Stimulated activated CD8-positive, alpha-beta memory T cell treated with anti-CD3 and anti-CD28 coated beads, Interleukin-7, amount 100 ng/mL, for 1 hour (primary cell): ENCODE measurements at places on chromosomes 5 and 9.
A peak's percentile ranks its signal among the peaks of the same experiment; 100 is the strongest.

GRCh38 chr9:137012694-137013570 is 15.1 kb downstream of the ABCA2 start:
- no peak for DNase-seq

GRCh38 chr9:75083188-75083970 is 4.6 kb downstream of the NMRK1 start:
- DNase-seq: no peak

GRCh38 chr9:133797406-133798105 is 59.4 kb upstream of the SARDH start:
- DNase-seq: no peak

- DNase-seq: no peak
Observed at GRCh38 chr9:104872656-104873488, 55.1 kb downstream of the ABCA1 start.

- DNase-seq: no peak
Observed at GRCh38 chr9:94782355-94783101, 56.0 kb downstream of the AOPEP start.

GRCh38 chr5:142109331-142110045 is 909 bp downstream of the NDFIP1 start:
- DNase-seq: peak; percentile 17

DNA sequence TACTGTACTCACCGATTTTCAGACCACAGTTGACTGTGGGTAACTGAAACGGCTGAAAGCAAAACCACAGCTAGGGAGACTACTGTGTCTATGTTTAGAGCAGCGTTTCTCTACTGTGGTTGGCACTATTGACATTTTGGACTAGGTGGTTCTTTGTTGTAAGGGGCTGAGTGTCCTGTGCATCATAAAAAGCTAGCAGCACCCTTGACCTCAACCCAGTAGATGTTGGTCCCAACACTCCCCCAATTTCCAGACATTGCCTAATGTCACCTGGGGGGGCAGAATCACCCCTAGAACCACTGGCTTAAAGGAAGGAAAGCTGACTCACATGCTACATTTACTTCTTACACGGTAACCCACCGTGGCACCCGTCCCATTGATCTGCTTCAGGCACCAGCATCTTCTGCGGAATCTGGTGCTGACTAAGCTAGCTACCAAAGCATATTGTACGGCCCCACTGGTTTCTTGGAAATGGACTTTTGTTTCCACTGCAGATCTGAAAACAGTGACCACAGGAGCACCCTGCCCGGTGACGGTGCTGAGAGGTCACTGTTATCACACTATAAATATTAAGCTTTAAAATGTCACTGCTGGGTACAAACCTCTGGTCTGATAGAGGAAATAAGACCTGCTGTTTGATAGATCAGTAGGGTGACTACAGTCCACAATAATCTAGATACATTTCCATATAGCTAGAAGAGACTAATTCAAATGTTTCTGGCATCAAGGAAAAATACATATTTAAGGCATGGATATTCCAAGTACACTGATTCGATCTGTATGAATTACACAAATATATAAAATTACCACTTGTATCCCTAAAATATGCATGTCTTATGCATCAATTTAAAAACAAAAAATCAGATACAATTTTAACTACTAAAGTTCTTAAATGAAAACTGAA is 151.4 kb downstream of the HSD17B3 start:
- DNase-seq: peak; percentile 14

DNA sequence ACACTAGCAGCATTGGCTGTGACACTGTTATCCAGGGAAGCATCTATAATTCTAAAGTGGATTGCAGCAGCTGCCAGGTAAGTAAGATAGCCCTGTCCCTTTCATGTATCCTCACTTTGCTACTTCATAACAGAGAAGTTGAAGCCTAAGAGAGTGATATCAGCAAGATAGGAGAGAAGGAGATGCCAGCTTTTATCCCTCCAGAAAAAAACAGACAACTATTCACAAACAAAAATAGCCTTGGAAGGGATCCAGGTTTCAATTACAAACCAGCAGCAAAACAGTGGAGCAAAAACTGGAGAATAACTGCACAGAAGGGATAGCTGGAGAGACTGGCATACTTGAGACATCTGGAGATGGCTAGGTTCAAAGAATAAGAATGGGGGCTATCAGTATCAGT is 19.6 kb upstream of the VCAN start:
- DNase-seq: no peak

DNA sequence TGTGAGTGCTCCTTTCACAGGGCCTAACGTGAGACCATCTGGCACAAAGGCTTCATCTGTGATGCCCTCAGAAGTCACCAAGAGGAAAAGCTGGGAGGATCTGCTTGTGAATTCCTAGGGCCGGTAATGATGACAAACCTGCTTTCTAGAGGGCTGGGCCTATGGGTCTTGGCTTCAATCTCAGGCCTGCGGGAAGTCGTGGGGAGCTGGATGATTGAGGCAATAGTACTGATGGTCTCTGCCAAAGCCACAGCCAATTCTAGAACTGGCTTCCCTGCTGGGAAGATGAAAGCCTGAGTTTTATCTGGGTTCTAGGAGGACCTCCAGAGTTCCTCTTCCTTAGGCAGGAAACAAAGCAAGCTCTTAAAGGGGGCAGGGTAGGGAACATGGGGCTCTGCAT is 102.7 kb downstream of the TMEM215 start:
- no peak for DNase-seq

GRCh38 chr5:14681236-14681752 is 16.8 kb downstream of the OTULIN start:
- no peak for DNase-seq

- no peak for DNase-seq
Observed at GRCh38 chr9:113154946-113155345, 4.1 kb downstream of the SLC31A2 start.

DNA sequence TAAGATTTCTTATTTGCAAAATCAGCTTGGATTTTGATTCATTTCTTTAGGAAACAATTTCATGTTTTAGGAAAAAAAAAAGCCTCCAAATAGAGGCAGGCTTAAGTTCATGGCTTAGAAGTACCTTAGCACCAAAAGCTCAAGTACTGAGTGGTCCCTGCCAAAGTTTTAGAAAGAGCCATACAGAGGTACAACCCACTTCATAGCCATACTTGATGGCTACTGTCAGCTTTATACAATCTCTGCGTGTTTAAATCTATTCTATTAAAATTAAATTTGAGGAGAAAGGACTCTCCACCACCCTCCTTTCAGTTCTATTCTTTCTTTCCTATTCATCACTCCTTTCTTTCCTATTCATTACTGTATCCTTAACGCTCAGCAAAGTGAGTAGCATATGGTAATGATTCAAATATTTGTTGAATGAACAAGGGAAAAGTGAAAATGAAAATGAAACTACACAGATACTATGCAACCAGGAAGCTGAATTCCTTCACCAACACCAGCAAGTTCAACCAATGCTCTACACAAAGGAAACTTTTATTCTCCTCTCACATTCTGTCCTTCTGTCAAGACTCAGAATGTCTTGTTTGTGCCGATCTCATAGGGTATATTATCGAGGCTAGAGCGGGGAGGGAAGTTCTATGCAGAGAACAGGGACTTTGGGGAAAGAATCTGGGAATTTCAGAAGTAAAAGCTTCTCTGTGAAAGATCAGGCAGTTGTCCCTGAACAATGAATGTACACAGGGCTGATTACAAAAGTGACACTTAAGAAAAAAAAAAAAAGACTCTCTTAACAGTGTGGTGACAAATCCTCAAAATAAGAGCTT is 138.6 kb upstream of the SPEF2 start:
- DNase-seq: no peak

DNA sequence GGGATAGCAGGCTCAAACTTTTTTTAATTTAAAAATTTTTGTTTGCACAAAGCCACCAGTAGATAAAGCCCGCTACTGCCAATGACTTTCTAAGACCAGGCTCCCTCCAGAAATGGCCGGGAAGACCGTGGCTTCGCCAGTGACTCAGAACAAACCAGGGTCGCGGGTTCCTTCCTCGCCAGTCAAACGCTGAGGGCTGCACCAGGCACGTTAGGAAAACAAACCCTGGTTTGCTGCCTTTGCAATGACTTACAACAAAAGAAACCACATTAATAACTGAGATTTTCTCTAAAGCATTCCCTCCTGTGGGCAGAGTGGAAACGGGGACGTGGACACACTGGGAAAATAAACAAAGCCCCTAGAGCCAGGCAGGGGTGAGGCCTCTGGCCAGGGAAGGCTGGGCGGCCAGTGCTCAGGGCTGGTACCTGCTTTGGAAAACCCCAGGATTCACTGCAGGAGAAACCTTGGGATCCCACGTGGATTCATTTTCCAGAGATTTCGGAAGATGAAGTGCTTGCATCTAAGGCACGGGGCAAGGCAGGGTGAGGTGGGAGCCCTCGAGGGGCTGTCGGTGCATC is 3.8 kb downstream of the PRRX2 start:
- DNase-seq: no peak

DNA sequence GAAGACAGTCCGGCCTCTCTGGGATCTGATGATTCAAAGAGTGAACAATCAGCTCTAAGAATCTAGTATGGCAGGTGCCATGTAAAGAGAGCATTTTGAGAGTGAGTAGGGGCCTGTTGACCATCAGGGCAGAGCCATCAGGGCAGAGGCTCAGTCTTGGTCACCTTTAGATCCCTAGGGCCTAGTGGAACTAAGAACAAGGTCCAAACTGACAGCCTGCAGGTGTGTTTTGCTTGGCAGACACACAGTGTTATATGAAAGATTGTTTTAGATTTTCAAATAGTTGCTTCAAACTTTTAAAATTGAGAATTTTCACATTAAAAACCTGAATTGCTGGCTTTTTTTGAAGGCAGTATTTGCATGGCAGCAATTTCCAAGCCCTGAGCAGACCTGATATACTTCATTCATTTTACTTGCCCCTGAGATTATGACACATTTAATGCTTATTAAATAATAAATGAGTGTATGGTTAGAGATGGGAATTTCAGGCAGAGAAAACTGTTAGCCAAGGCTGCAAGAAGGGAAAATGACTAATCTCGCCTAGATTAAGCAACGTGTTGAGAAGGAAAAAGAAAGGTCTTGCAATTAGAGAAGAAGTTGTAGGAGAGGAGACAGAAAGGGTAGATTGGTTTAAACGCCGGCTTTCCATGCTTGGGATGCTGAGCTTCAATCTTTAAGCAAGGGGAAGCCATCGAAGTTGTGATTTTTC is 279.6 kb downstream of the ARRDC3 start:
- DNase-seq: no peak

- DNase-seq: no peak
Observed at GRCh38 chr5:66708368-66708767, 112.2 kb downstream of the MAST4 start.

DNA sequence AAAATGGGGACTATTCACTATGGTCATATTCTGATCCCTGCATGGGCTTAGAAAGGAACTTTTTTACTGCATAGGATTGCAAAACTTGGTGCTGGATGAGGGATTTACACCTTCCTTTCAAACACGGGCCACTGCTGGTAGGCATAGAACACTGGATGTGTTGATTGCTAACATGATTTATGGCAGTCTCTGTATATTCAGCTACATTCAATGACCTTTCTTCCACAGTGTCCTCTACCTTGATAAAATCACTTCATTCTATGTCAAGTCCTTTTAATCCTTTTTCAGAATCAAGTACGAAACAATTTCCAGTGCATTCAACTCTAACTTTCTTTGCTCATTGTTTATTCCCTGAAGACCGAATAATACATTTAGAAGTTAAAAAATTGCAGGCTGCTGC is 91.9 kb upstream of the ATG10 start:
- no peak for DNase-seq

DNA sequence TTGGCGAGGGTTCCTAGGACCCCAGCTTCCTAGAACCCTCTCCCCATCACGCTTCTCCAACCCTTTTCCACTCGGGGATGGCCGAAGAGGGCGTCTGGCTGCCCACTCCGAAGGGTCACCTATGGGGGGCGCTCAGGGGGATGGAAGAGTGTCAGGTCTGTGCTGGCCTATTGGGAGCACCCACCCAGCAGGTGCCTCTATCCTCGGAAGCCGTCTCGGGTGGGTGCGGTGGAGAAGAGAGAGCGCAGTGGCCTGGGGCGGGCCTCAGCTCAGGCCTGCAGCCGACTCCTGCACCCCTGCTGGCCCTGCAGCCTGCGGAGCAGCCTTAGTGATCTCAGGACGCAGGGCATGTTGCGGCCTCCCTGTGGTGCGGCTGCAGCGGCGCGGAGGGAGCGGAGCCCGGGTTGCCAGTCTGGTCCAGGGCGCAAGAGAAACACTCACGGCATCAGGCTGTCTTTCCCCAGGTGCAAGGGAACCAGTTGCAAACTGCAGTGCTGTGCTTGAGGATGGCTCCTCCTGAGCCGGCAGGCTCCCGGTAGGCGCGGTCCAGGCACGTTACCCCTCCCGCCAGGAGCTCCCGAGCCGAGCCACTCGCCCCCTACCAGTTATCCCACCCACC is 1.5 kb upstream of the IRX2 start:
- no peak for DNase-seq

GRCh38 chr9:80794197-80794596 is 895.1 kb downstream of the TLE1 start:
- no peak for DNase-seq

- no peak for DNase-seq
Observed at GRCh38 chr9:95508968-95509850, 7.6 kb downstream of the PTCH1 start.

DNA sequence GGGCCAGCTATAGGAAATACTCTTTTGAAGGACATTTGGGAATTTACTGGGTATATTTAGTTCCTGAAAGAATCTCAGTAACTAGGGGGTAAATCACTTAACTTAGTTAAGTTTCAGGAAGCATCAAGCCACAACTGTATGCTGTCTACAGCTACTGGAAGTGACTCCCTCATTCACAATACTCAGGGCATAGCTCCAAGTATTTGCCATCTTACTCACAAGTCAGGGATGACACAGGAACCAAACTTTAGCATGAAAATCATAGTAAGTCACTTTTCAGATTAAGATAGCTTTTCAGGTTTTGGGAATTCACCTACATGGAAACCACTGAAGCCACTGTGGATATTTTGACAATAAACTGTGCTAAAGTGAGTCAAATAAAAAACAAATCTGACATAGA is 242.4 kb upstream of the ATP10B start:
- DNase-seq: no peak

GRCh38 chr5:149141957-149142851 is 911 bp downstream of the ABLIM3 start:
- no peak for DNase-seq

DNA sequence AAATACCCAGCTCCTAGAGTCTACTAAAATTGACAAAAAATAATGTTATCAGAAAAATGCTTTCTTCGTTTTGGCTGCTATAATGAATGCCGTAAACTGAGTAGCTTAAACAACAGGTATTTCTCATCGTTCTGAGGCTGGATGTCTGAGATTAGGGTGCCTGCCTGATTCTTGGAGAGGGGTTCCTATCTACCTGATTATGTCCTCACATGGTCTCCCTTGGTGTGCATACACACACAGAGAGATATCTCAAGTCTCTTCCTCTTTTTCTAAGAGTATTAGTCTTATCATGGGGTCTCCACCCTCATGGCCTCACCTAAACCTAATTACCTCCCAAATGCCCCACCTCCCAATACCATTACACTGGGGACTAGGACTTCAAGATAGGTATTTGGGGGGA is 40.6 kb upstream of the CSNK1G3 start:
- DNase-seq: no peak

- no peak for DNase-seq
Observed at GRCh38 chr9:12463641-12464040, 229.5 kb upstream of the TYRP1 start.

- no peak for DNase-seq
Observed at GRCh38 chr5:129971714-129972113, 67.4 kb downstream of the CHSY3 start.

- no peak for DNase-seq
Observed at GRCh38 chr9:100167915-100168654, 69.0 kb downstream of the INVS start.

- DNase-seq: no peak
Observed at GRCh38 chr9:78314550-78314949, 17.6 kb downstream of the PSAT1 start.
